ENCODE measurements at places on chromosomes 11 and 22.
A peak's percentile ranks its signal among the peaks of the same experiment; 100 is the strongest.

DNA sequence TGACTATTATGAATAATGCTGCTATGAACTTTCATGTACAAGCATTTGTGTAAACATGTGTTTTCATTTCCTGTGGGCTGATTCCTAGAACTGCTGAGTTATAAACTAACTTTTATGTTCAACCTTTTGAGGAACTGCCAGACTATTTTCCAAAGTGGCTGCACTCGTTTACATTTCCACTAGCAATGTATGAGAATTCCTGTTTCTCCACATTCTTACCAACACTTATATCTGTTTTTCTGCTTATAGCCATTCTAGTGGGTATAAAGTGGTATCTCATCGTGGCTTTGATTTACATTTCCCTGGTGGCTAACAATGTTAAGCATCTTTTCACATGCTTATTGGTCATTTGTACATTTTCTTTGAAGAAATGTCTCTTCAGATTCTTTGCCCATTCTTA is 35.2 kb upstream of the SCUBE2 start:
- DNase-seq: no peak

- DNase-seq: no peak
Observed at GRCh38 chr22:25702040-25702439, 39.9 kb upstream of the MYO18B start.

DNA sequence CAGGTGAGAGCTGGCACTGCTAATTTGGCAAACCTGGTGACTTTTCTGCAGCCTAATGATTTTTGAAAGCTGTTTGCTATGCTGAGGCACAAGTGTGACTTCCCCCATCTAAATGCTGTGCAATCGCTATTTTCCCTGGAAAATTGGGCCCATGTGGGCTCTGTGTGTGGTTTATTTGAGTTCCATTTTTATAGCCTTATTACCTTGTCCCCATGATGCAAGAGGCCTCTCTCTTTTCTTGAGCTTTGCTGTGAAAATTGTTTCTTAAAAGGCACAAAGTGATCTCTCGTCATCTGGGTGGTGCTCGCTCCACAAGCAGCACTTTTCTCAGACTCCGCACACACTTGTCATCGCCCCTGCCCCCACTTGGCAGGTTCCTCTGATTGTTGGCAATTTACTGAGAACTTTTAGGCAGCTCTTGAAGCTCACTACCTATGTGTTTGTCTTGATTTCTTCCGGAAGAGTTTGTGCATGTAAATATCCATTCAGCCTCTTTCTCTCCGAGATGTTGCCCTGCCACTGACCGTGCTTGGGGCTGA is 24.9 kb downstream of the BMAL1 start:
- DNase-seq: no peak

- DNase-seq: no peak
Observed at GRCh38 chr22:43995057-43995685, 28.9 kb upstream of the PARVB start.

DNA sequence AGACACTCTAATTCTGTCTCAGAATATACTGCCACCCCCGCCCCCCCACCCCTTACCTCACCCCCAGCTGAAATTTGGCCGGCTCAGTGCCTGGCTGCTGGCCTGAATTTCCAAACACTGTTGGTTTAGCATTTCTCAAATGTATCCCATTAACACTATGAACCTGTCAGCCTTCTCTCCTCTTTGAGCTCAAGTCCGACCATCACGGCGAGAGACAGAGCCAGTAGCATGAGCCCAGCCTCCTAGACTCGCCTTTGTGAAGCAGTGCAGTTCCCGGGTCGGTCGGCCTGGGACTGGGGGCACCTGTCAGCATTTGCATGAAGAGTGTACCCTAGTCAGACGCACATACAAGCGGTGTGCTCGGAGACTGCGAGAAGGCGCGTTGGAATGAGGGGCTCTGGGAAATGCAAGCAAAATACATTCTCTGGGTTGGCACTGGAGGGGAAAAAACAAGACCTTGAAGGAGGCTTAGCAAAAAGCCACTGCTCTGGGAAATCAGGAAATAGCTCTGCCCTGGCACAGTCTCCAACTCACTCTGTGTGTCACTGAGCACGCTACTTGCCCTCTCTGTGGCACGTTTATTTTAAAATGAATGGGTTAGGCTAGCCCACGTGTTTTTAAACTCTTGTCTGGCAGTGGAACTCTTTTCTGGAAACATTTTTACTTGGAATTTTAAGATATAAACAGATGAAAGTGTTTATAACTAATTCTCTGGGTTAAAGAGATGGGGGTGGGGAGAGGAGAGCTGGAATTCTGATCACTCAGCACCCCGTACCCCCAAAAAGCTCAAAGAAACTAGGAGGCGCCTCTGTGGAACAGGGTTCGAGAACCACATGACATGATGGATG is 108.3 kb downstream of the TIMP3 start:
- DNase-seq: no peak

- DNase-seq: no peak
Observed at GRCh38 chr11:105718641-105719040, 108.8 kb downstream of the GRIA4 start.

DNA sequence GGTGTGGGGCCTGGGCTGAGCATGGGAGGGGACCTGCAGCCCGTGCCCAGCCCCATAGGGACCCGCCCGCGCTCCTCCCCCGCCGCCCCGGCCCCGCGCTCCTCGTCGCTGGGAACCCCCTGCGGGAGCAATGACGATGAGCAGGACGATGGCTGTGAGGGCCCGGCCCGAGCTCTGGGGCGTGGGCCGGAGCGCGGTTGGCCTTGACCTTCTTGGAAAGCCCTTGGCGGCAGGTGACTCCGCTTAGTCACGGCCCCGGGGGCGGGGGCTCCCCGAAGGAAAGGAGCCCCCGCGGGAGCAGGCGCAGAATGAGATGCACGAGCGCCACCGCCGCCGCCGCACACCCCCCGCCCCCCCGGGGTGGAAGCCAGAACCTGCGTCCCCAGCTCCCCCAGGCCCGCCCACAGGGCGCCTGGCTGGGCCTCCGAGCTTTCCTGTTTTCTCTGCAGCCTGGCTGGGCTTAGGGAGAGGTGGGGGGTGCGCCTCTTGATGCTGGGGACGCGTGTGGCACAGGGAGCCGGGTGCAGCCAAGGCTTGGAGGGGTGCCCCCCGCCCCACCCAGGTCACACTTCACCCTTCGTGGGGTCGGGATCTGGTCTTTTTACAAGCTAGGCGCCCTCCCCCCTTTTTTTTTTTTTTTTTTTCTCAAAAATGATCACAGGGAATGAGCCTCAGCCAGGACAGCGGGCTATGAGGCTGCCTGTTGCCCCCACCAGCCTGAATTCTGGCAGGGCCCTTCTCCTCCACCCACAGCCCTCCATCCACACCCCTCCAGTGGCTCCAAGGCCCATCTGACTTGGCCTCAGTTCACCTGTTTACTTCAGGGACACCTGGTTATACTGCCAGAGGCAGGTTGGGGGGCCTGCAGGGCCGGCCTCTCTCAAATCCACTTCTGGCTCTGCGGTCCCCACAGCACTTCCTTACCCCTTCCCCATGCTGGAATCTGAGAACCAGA is 17.9 kb downstream of the CRELD2 start:
- DNase-seq: peak; percentile 86

GRCh38 chr11:40140560-40140959 is 1318.9 kb downstream of the LRRC4C start:
- no peak for DNase-seq

GRCh38 chr11:65042891-65043290 is 1.9 kb downstream of the SAC3D1 start:
- DNase-seq: no peak

DNA sequence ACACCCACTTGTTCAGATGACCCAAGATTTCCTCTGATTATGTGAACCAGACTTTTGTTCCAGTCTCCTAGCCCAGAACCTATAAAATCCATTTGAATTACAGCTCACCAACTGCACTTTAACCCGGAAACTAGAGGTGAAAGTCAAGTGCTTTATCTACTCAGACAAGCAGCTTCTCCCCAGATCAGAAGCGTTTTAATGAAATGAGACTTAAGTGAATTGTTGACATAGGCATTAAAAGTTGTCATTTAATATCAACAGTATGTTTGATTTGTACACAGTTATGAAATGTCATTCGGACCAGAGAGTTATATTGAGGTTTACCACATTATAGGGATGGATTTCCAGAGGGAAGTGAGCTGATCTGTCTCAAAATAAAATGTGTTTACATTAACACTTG is 52.0 kb downstream of the CADM1 start:
- DNase-seq: no peak

GRCh38 chr22:35486116-35486631 is 54.5 kb upstream of the RASD2 start:
- DNase-seq: no peak
